ENCODE measurements at places on chromosomes 3 and 15. TPM values are rescaled to one million over a fixed set of nuclear protein-coding genes. Genes with fewer than 3 reads are reported as not detected.

The SPSB4 gene
- polyA plus RNA-seq: 18.7 TPM

- no peak for DNase-seq
Measured at GRCh38 chr3:176992565-176992964, 204.7 kb downstream of the TBL1XR1 start.

DNA sequence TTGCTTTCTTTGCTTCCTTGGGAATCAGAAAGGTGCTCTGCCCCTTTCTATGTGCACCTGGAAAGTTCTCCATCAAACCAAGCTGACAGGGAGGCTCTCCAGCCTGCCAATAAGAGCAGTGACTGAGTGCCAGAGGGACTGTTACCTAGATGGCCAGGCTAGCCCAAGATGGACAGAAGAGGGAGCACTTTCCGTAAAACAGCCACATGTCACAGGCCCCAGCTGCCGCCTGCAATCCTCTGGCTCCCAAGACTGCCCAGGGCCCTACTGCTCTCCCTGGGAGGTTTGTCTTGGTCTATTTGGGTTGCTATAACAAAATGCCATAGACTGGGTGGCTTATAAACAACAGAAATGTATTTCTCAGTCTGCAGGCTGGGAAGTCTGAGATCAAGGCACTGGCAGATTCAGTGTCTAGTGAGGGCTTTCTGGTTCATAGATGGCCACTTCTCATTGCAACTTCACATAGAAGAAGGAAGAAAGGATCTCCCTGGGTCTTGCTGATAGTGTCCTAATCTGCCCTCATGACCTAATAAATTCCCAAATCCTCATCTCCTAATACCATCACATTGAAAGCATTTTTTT, 72.3 kb downstream of the TAMM41 start:
- no peak for DNase-seq

DNA sequence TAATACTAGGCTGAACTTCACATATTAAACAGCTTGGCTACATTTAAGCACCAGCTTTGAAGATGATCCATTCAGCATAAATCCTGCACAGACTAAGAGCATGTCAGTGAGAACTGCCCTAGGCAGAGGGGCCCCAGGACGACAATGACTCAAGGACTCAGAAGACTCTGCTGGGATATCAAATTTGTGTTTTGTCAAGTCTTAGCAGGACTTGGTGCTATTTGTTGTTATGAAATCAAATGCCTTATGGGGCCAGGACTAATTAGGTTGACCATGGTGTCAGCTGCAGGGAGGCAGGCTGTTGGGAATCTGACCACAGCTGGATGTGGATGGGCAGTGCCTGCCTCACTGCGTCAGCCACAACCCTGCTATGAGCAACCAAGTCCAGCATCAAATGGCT, 91.8 kb downstream of the RYR3 start:
- DNase-seq: no peak

DNA sequence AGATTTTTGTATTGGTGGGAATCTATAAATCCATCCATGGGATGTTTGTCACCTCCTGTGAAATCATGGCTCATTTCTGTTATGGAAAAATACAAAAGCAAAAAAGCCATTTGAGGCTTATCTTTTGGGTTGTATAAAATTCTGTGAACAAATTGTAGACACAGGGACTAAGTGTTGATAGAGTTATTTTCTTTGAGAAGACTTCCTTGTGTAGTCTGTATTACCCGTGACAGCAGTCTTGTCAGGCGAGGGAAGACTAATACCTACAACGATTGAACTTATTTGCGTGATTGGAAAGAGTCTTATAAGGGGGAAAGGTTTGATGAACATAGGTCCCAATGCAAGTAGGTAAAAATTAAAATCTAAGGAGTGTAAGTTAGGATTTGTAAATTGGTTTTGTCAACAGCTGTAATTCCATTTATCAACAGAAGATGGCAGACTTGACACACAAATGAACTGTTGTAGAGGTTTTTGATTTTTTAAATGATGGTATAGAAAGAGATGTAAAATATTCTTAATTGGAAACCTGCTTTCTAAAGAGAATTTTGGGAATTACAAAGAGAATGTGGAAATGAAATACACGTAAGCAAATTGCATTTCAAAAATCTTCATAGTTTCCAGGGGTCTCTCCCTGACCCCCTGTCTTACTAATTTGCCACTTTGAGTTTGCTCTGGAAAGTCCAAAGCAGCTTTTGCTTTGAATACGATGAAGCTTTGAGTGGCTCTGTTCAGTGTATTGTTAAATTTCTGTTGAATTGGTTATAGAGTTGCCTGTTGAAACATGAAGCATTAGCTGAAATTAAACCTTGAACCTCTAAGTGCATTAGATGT, 33.2 kb downstream of the SLC25A26 start:
- no peak for DNase-seq

DNA sequence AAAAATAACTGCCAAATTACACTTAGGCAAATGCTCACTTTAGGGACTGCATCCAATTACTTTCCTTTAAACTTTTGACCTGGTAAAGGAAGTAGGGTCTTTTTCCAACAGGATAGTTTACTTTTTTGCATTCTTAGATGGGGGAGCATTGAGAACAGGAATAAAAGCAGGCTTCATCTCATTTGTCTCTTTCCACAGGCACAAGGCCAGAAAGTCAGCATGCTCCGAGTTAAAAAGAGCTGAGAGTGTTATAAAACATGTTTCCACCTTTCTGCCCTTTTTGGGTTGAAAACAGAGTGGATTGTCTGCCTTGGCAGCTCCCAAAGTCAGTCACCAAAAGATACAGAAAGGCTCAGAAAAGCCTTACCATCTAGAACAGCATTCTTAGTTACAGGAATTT, 404.9 kb upstream of the ALCAM start:
- DNase-seq: no peak

DNA sequence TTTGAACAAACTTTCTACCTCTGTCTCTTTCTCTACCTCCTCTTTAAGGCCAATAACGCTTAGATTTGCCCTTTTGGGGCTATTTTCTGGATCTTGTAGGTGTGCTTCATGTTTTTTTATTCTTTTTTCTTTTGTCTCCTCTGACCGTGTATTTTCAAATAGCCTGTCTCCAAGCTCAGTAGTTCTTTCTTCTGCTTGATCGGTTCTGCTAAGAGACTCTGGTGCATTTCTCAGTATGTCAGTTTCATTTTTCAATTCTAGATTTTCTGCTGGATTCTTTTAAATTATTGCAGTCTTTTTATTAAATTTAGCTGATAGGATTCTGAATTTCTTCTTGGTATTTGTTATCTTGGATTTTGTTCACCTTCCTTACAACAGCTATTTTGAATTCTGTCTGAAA, 148.7 kb downstream of the RSRC1 start:
- no peak for DNase-seq

DNA sequence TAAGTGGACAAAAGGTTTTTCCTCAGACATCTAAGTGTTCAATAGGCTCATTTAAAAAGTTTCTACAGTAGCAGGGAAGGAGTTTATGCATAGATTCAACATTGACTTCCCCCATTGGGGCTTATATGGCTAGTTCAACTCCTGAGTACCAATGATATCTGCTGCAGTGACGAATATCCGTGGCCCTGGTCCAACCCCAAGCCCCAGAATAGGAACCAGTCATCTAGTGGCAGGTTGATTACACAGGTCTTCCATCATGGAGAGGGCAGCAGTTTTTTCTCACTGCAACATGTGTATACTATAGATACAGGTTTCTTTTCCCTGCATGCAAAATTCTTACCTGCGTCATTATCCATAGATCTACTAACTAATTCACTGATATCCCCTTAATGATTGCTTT, 45.8 kb upstream of the KPNA4 start:
- no peak for DNase-seq

Measured in forelimb muscle (tissue), 1 donor.